ENCODE measurements at places on chromosomes 7 and 10.

- no peak for DNase-seq
Measured at GRCh38 chr7:155580367-155580766, 34.0 kb upstream of the CNPY1 start.

DNA sequence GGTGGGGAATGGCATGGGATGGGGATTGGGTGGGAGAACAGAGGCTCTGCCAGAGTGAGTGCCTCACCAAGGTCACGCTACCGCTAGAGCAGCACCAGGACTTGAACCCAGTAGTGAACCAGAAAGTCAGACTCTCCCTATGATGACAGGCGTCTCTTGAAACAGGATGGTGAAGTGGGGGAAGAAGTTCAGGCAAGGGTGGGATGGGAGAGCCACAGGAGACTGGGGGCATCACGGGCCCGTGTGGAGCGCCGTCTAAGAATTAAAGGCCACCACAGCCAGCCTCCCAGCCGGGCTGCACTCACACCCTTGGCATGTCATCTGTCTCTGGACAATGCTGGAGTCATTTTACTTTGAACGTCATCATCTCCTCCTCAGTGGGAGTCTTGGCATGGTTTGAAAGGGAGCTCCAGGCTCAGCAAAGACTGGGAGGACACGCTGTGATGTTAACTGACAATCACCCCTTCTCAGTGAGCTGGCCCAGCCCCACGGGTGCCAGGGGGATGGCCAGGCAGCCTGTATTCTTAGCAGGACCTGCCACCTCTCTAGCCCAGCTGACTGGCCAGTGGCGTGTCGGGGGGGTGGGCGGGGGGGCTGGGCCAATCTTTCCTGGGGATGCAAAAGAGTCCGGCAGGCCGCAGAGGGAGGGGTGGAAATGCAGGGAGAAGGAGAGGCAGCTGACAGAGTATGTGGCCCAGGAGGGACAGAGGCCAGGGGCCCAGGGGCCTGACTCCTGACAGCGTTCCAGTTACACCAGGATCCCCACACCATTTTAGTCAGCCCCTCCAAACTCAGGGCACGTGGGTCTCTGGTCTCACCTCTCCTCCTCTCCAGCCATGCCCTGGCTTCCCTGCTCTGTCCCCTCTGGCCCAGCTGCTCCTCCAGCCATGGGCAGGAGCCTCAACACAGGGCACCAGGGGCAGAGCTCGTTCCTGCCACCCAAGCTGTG is 96.2 kb downstream of the VOPP1 start:
- no peak for DNase-seq

DNA sequence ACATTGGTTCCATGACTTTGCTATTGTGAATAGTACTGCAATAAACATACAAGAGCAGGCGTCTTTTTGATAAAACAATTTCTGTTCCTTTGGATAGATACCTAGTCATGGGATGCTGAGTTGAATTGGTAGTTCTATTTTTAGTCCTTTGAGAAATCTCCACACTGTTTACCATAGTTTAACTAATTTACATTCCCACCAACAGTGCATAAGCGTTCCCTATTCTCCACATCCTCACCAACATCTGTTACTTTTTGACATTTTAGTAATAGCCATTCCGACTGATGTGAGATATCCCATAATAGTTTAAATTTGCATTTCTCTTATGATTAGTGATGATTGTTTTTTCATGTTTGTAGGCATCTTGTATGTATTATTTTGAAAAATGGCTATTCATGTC is 707.0 kb downstream of the SORCS1 start:
- no peak for DNase-seq

GRCh38 chr10:126459032-126459831 is 71.0 kb upstream of the ADAM12 start:
- DNase-seq: no peak

- DNase-seq: no peak
Measured at GRCh38 chr10:69101451-69102095, 13.7 kb downstream of the SRGN start.

DNA sequence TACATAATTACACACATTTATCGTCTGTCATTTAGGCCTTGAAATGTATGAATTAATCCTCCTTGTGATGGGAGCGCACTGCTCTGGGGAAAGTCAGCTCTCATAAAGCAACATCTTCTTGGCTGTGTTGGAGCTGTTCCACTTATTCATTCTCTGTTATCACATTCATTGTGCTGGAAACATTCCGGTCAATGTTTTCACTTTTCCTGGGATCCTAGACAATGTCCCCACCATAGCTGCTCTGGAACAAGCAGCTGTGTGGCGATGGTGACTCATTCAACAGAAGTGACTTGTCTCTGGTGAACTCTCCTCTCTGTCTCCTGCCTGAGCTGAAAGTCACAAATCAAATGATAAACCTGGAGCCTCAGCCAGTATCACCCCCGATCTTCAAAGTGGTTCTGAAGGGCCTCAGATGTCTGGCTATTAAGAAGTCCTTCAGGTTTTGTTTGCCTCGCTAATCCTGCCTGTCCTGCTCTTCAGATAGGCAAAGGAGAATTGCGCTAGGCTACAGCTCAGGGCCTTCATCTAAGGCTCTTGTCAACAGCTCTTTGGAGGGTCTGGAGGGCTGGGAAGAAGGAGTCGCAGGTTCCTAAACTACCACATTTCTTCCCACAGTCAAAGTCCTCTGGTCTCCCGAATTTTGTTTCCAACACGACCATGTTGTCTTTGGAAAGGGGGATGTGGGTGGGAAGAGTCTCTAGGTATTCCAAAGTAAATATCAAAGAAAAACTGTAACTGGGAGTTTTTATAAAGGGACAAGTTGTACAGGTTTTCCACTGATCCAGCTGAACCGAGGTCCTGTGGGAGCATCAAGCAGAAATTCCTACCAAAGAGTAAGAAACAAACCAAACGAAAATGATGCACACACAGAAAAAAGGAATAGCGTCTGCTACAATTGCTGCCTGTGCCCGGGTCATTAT is 29.3 kb downstream of the KLF6 start:
- no peak for DNase-seq

Measured in GM20000 (cell line).